ENCODE measurements at places on chromosomes 2 and 18. TPM values are rescaled to one million over a fixed set of nuclear protein-coding genes. Genes with fewer than 3 reads are reported as not detected.
A peak's percentile ranks its signal among the peaks of the same experiment; 100 is the strongest.

The BMPR2 gene
- 23.0 TPM for total RNA-seq

The PJVK gene
- 1.7 TPM for total RNA-seq

GRCh38 chr2:223602972-223603371, 811 bp upstream of the SCG2 start:
- no peaks in the 10 kb centered on the region for H3K36me3 ChIP-seq
- peaks cover 3% of the 10 kb centered on the region for H3K4me1 ChIP-seq
- no peak for DNase-seq
- no peak overlapping the region for H3K4me3 ChIP-seq
- H3K27ac ChIP-seq = no peak overlapping the region

DNA sequence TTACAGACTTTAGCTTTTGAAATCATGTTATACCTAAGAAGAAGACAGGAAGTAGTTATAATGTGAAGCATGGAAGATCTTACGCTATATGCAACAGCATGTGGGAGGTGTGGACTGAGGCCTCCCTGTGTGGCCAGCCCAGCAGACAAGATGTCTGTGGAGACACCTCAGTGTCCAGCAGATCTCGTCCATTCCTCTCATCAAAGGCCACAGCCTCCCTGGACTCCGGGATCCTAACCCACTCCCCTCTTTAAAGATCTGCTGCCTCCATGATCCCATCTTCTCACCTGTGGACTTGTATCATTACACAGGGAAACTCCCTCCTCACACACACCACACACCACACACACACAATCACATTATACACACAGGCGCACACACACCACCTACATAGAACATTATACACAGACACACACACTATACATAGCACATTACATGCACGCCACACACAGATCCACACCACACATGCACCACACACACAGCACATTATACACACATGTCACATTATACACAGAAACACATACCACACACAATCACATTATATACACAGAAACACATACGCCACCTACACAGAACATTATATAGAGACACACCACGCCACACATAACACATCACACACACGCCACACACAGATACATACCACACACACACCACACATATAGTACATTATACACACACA, 89.5 kb downstream of the PXDN start:
- H3K27me3 ChIP-seq = no peaks in the 10 kb centered on the region
- H3K36me3 ChIP-seq = peaks cover 2% of the 10 kb centered on the region
- no peak for DNase-seq
- H3K4me3 ChIP-seq = no peak overlapping the region
- H3K27ac ChIP-seq = peak overlapping the region; percentile 13

DNA sequence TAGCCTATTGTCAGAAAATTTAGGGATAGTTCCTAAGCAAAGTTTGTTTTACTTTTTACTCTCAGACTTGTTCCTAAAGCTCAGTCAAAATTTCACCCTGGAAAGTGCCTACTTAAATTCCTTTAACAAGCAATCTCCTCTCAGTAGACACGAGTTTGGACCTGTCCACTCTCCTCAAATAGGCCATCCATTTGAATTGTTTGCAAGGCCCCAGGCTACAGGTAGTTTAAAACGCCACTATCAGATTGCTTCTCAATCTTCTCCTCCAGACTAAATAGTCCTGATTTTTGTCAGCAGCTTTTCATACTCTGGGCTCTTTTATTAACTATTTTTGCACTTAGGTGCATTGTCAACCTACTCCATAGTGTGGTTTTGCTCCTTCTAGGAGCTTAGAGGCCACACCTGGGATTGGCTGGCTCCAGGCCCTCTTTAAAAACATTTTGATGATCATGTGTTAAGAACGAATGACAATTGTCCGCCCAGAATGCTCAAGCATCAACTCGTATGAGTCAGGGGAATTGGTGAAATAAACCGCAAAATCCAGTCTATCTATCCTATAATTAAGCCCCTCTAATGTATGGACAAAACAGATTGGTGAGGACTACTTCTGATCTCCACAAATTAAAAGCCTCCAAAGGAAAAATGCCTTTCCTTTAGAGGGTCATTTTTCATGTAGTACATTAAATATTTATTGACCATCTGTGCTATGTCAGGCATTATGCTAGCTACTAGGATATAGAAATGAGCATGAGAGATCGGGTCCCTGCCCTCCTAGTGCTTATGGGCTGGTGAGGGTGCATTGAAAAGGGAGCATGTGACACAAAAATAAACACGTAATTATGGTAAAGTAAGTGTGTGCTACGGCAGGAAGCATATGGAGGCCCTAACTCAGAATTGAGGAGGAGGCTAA, 333.8 kb upstream of the TNP1 start:
- no peak overlapping the region for H3K4me3 ChIP-seq
- H3K27me3 ChIP-seq = no peaks in the 10 kb centered on the region
- no peaks in the 10 kb centered on the region for H3K4me1 ChIP-seq
- DNase-seq = no peak

The DSG1 gene
- total RNA-seq = not detected

The CPO gene
- not detected for total RNA-seq

DNA sequence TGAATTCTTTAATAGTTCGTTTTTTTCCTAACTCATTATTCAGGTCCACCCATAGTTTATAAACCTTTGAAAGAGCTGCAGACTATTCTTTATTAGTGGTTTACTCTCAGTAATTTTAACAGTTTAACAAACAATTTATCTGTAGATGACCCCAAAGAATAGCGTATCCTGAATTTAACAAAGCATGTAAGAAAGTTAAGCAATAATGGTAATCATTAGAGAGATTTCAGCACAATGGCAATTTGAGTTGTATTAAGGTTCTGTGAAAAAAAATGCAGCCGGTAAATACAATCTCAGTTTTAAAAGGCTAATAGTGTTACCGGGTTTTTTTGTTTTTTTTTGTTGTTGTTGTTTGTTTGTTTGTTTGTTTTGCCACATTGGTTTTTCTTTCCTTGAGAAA, 40.3 kb downstream of the RBM45 start:
- H3K36me3 ChIP-seq = no peaks in the 10 kb centered on the region
- H3K27ac ChIP-seq = no peak overlapping the region
- DNase-seq = no peak
- peaks cover 11% of the 10 kb centered on the region for H3K4me1 ChIP-seq
- no peaks in the 10 kb centered on the region for H3K27me3 ChIP-seq

GRCh38 chr2:33478968-33479731, 2.7 kb downstream of the RASGRP3 start:
- no peaks in the 10 kb centered on the region for H3K36me3 ChIP-seq
- H3K27ac ChIP-seq = peak overlapping the region; percentile 56
- H3K4me1 ChIP-seq = peaks cover 28% of the 10 kb centered on the region
- no peaks in the 10 kb centered on the region for H3K27me3 ChIP-seq
- no peak for DNase-seq

- DNase-seq = peak; percentile 6
- no peaks in the 10 kb centered on the region for H3K4me1 ChIP-seq
- H3K27me3 ChIP-seq = no peaks in the 10 kb centered on the region
- H3K4me3 ChIP-seq = no peak overlapping the region
- H3K36me3 ChIP-seq = no peaks in the 10 kb centered on the region
These were observed 20.7 kb upstream of the TEX51 start for GRCh38 chr2:126877861-126878565.

GRCh38 chr2:230928701-230929380, 3.8 kb upstream of the GPR55 start:
- H3K4me3 ChIP-seq = no peak overlapping the region
- no peaks in the 10 kb centered on the region for H3K36me3 ChIP-seq
- H3K4me1 ChIP-seq = peaks cover 9% of the 10 kb centered on the region
- DNase-seq = no peak
- H3K27ac ChIP-seq = no peak overlapping the region

The HNRNPLL gene
- total RNA-seq = 41.0 TPM

DNA sequence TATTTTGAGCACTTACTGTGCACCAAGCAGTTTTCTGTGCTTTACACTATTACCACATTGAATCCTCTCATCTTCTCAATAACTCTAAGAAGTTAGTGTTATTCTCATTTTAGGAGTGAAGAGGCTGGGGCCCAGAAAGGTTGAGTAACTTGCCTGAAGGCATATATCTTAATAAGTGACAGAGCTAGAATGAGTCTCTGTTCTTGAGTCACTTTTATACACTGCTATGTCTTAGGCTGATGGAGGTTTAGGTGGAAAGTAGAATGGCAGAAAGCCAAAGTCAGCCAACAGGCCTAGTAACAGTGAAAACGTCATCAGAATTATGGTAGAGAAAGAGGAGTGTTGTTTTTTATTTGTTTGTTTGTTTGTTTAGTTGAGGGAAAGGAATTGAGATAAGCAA, 27.9 kb upstream of the RPE start:
- no peak overlapping the region for H3K4me3 ChIP-seq
- H3K36me3 ChIP-seq = no peaks in the 10 kb centered on the region
- no peaks in the 10 kb centered on the region for H3K27me3 ChIP-seq
- DNase-seq = no peak
- no peaks in the 10 kb centered on the region for H3K4me1 ChIP-seq

- H3K4me3 ChIP-seq = no peak overlapping the region
- H3K27me3 ChIP-seq = peaks cover 42% of the 10 kb centered on the region
- DNase-seq = no peak
- H3K36me3 ChIP-seq = no peaks in the 10 kb centered on the region
These were observed 3.0 kb upstream of the SKOR2 start for GRCh38 chr18:47254341-47254939.

DNA sequence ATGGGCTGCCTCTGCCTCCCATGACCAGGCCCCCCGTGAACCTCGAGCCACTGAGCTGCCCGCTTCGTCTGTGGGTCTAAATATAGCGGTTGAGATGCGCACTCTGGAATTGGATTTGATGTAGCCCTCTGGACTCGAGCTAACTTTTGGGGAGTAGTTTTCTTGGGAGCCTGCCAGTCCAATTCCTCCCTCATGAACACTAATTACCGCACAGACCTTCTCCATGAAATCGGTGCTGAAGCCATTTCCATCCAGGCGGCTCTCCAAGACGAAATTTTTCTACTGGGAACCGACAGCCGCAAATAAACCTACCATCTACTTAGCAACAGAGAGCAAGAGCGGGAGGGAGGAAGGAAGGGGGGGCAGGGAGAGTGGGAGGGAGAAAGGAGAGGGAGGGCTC, 63.6 kb downstream of the CELF4 start:
- H3K36me3 ChIP-seq = no peaks in the 10 kb centered on the region
- DNase-seq = no peak
- no peaks in the 10 kb centered on the region for H3K27me3 ChIP-seq
- no peak overlapping the region for H3K4me3 ChIP-seq
- no peak overlapping the region for H3K27ac ChIP-seq

- H3K36me3 ChIP-seq = no peaks in the 10 kb centered on the region
- no peak for DNase-seq
- H3K27ac ChIP-seq = no peak overlapping the region
- H3K4me1 ChIP-seq = no peaks in the 10 kb centered on the region
These were observed 42.9 kb downstream of the ARID5A start for GRCh38 chr2:96579422-96579821.

The ECEL1 gene
- total RNA-seq = 0.14 TPM

The STARD6 gene
- total RNA-seq = not detected

The SLC38A11 gene
- total RNA-seq = not detected

The LYPD6B gene
- 1.8 TPM for total RNA-seq

The NOSTRIN gene
- total RNA-seq = 110 TPM

The SNORC gene
- 1.5 TPM for total RNA-seq

DNA sequence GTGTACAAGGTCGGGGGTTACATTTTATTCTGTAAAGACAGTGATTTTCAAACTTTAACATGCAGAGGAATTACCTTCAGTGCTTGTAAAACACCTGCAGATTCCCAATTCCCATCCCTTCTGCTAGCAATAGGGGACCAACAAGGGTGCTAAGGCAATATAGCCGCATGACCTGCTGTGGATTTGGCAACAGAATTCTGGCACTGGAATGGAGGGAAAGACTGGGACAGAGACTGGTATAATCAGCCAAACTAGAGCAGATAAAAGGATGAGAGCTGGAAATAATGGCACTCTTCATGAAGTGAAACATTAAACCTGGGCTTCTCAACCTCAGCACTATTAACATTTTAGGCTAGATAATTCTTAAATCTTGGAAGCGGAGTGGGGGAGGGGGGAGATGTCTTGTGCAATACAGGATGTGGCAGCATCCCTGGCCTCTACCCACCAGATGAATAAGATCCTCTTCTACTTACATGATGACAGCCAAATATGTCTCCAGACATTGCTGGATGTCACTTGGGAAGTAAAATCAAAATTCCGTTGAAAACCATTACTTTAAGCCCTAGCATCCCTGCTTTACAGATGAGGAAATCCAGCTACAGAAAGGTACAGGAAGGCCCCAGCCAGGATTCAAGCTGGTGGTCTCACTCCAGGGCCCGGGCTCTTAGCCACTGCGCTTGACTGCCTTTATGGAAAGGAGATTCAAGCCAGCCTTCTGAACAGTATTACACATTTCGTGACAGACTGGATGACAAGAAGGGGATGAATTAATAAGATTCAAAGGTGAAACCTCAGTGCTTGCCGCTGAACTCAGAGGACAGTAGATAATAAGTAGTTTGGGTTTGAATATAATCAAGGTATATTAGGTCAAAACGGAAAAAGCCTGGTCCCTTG, 1.7 kb downstream of the EVA1A start:
- H3K36me3 ChIP-seq = no peaks in the 10 kb centered on the region
- peaks cover 13% of the 10 kb centered on the region for H3K4me1 ChIP-seq
- no peak overlapping the region for H3K27ac ChIP-seq
- no peaks in the 10 kb centered on the region for H3K27me3 ChIP-seq

DNA sequence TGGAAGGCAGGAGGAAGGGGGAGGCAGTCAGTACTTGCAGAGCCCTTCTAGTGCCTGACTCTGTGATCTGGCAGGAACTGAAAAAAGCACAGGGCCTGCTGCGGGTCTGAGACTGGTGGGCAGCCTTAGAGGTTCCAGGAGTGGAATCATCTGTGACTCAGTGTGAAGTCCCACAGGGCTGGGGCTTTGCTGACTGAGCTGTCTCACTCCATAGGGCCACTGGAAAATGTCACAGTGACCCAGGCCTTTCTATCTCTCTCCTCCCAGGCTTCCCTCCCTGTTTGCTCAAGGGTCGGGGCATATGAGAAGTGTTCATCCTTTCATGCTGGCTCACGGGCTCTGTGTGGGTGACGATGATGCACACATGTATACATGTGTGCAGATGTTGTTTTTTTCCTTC, 47.1 kb upstream of the ZFP36L2 start:
- H3K27ac ChIP-seq = no peak overlapping the region
- H3K4me3 ChIP-seq = no peak overlapping the region
- peaks cover 40% of the 10 kb centered on the region for H3K4me1 ChIP-seq
- H3K27me3 ChIP-seq = no peaks in the 10 kb centered on the region

DNA sequence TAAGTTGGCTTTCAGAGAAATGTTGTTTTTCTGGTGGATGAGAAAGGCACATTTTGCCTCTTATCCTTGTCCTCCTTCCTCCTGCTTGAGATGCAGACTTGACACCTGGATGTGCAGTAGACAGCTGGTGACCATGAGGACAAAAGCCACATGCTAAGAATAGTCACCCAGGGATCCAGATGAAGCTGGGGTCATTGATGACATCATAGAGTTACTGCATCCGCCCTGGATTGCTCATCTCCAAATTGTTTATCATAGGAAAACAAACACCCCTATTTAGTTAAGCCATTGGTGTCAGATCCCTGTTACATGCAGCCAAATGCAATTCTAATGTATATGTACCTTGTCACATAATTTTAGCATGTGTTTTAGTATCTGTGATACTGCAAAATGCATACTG, 16.3 kb upstream of the SLC1A4 start:
- H3K4me3 ChIP-seq = no peak overlapping the region
- H3K4me1 ChIP-seq = peaks cover 8% of the 10 kb centered on the region
- H3K27me3 ChIP-seq = no peaks in the 10 kb centered on the region
- DNase-seq = no peak
- no peak overlapping the region for H3K27ac ChIP-seq

GRCh38 chr2:24107-24506, 22.2 kb downstream of the FAM110C start:
- H3K27ac ChIP-seq = no peak overlapping the region
- no peaks in the 10 kb centered on the region for H3K27me3 ChIP-seq
- H3K4me3 ChIP-seq = no peak overlapping the region

The C2orf15 gene
- total RNA-seq = 3.0 TPM

Data from upper lobe of left lung (tissue), 6 donors.